ENCODE measurements at places on chromosomes 6 and 20.

GRCh38 chr6:34005901-34006531 is 139.9 kb downstream of the GRM4 start:
- no peak for DNase-seq

DNA sequence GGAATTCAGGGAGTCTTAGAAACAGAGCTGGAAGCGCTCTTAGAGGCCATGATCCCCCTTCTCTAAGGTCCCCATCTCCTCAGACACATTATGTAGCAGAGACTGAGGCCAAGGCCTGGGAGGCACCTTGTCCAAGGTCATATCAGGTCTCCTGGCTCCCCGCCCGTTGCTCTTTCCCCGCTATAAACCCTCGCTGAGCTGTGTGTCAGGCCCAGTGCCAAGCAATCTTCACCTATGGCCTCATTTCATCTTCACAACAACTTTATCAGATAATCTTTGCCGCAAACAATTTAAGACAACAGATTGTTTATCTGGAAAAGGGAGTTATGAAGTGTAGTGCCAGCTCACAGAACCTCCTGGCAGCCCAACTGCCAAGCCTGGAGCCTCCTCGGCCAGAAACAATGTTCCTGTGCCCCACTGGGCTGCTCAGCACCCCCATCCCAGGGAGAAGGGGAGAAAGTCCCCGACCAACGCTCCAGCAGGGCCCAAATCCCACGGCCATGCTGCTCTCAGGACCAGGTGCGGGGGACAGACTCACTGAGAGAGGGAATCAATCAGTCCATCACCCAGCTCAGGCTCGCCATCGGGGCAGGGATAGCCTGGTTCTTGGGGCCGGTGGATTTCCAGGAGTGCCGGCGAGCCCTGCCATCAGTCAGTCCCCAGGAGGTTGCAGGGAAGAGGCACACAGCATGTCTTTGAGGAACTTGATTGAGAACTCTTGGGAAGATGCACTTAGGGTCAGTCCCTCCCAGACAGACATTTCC is 16.9 kb upstream of the FANCE start:
- no peak for DNase-seq

GRCh38 chr20:1887321-1887720 is 7.9 kb upstream of the SIRPA start:
- no peak for DNase-seq

DNA sequence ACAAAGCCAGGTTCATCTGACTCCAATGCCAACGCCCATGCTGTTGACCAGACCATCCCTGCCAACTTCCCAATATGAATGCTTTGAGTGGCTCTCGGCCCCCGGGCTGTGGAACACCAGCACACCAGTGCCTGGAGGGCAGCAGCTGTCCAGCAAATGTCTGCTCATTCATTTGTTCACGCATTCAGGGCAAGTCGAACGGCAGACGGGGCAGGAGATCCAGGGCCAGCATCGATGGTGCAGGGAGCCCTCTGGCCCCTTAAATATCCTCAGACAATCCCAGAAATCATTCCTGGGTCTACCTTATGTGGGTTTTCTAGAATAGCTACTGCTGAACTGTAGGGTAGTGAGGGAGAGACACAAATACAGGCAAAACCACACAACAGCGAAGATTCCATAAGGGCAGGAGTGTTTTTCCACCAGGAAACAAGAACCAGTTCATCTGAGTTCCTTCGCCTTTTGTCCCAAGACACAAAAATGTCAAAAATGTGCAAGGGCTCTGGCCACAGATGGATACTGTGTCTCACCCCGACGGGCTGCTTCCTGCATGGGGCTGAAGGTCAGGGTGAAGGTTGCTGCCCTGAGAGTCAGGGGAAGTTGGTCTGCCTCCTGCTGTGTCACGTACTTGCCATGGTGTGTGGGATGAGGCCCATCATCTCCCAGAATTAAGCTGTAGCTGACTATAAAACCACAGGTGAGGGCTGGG is 15.5 kb downstream of the RIPOR3 start:
- no peak for DNase-seq

- peak; percentile 80 for DNase-seq
These were observed 260.7 kb downstream of the ALDH8A1 start for GRCh38 chr6:134689177-134689576.

DNA sequence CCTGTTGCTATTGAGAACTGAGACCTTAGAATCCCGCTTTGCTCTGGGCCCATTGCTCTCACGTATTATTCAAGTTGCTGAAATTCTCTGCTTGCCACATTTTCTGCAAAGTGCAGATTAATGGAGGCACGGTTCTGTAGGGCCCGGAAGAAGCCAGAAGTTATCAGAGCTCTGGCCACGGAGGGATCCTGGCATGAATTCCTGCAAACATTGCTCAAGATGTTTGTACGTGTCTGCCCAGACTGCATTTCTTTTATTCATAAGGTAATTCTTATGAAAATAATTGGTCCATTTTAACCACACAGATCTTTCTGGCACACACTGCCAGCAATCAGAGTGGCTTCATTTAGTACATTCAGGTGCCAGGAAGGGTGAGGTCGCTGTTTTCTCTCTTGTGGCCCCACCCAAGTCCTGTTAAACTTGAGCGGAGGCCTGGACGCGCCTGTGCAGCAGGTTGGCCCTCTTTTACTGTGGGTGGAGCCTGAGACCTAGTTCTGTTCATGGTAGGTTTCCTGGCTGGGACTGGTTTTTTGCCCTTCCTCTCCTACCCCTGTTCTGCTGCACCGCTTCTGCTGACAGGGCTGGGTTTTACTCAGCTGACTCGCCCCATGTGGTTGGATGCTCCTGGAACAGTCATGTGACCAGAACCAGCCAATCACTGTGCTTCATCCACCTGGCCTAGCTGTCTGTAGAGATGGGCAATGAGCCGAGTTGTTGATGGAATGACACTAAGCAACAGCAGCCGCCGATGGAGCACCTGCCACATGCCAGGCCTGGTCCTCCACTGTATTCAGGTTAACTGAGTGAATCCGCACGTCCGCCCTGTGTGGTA is 230.2 kb downstream of the CDH4 start:
- no peak for DNase-seq

- DNase-seq = no peak
These were observed 105.5 kb downstream of the ASCC3 start for GRCh38 chr6:100775667-100776066.

DNA sequence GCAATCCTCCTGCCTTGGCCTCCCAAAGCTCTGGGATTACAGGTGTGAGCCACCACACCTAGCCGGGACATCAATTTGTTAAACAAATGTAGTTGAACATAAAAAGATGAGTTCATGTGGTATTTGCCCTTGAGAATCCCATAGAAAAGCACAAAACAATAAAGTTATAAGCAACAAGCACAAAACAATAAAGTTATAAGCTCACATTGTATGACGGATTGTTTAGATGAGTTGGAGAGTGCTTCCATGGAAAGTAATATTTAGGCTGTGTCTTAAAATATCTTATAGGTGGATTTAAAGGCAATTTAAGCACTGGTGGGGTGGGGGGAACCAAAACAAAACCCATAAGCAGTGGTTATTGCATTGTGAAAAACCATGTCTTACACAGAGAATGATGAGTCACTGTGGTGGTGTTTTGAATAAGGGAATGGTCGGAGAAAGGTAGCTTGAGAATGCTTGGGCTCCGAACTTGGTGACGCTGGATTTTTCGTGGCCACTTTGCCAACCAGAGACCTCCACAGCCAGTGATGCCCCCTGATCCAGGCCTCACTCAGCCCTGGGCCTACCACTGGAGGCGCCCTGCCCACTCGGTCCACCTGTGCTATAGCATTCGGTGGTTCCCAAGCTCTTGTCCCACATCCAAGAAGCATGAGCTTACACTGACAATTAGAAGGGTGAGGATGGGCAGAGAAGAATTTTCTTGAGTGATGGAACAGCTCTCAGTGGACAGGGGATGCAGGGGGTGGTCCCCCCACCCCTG is 256.0 kb downstream of the CDKAL1 start:
- no peak for DNase-seq

DNA sequence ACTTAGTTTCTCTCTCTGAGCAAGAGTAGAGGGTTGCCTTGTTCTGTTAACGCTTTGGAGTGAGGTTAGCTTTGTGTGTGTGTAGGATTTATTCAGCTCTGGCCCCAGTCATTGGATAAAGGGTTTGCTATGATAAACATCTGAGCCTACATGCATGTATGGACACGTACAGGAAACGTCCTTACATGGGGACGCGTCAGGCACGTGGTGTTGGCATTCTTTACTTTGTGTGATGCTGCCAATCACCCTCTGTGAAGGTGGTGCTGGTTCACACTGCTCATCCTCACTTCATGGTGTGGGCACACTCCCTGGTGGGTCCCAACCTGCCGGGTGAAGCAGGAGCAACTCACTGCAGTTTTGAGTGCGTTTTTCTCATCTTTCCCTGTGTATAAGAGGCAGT is 53.4 kb upstream of the CD93 start:
- DNase-seq = no peak

GRCh38 chr6:142570221-142570671 is 268.4 kb downstream of the ADGRG6 start:
- DNase-seq = no peak

- no peak for DNase-seq
These were observed 33.5 kb upstream of the SYNCRIP start for GRCh38 chr6:85676086-85676729.

- DNase-seq = no peak
These were observed 375.0 kb downstream of the CDC5L start for GRCh38 chr6:44762496-44762895.

DNA sequence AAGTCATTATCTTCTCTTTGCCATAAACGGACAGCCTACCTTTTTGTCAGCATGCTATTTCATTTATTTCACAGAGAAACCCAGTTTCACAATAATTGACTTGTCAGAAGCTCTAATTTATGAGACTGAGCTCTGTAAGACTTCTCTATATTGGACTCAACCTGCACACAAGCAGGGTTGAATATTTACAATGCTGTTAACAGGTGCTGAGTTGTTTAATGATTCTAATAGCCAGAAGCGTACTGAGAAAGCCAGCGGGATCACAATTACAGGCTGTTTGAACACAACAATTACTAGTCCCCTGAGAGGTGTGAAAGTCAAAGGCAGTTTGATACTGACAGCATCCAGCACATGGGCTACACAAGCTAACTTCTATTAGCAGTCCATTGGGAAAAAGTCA is 128.2 kb upstream of the SIM1 start:
- DNase-seq = no peak

DNA sequence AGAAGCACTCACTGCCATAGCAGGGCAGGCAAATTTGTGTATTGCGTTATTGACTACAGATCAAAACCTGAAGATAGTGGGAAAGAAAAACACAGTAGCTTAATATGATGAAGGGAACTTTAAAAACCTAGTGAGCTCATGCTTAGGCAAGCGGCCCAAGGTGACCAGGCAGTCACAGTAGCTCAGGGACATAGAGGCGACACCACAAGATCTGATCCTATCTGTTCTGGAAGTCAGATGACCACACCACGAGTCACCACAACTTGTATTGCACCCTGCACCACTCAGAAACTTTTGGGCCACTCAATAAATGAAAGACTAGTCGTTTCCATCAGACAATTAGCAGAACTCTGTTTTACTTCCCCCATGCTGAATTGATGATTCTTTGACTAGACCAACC is 4.9 kb downstream of the CLIC5 start:
- no peak for DNase-seq

- no peak for DNase-seq
These were observed 2177.4 kb upstream of the DEFB115 start for GRCh38 chr20:29079769-29080690.

- DNase-seq = no peak
These were observed 56.8 kb downstream of the MDGA1 start for GRCh38 chr6:37640786-37641395.

DNA sequence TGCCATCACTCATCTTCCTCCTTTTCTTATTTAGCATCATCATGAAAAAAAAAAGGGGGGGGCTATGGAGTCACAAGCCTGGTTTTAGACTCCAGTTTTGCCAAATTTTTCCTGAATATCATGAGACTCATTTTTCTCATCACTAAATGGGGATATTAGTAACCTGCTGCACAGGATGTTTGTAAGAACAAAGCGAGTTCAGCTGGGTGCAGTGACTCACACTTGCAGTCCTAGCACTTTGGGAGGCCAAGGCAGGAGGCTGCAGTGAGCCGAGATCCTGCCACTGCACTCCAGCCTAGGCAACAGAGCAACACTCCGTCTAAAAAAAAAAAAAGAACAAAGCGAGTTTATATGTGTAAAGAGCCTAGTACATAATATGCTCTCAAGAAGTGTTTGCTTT is 82.8 kb downstream of the TFAP2A start:
- DNase-seq = no peak

DNA sequence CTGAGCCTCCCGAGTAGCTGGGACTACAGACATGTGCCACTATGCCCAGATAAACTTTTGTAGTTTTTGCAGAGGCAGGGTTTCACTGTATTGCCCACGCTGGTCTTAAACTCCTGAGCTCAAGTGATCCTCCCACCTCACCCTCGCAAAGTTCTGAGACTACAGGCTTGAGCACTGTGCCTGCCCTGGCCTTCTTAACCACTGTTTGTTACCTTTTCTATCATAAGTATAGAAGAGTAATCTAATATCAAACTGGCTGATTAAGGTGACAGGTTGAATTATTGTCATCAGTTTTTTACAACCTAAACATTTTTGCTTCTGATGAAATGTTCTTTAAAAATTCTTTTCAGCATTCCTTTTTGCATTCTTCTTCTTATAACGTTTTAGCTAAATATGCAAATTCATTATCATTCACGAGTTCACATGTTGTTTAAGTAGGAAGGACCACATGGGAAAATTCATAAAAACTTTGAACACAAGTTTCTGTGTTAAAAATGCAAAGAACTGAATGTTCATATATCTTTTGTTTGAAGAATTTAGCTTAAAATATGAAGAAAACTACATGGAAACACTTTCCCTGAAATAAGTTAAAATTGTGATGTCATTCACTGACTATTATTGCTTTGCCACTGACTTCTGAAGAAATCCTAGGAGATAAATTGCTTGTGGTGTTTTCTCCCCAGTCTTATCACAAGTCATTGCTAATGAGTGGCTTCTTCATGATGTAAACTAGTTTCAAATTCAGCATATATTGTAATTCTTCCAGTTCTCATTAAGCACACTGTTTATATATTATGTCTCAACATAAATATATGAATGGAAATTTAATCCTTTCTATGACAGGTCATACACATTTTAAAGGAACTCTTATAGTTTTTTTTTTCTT is 106.7 kb downstream of the ADGRB3 start:
- DNase-seq = no peak

- no peak for DNase-seq
These were observed 8.4 kb upstream of the ZSWIM1 start for GRCh38 chr20:45872626-45873025.

DNA sequence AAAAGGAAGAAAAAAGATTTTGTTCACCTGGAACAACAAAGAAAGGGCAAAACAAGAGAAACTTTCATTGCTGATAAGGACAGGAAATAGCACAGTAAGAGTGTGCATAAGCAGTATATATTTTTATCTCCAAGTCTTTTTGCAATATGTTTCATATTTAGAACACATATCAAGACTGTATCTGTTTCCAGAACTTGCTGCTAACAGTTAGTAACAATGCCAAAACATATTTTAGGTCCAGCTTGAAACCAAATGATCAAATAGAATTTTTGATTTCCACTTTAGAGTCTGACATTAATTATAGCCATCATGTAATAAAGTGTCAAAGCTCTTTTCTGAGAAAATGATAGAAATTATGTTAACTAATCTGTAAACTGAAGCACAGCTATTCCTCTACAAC is 143.5 kb upstream of the SUPT3H start:
- no peak for DNase-seq

- no peak for DNase-seq
These were observed 34.0 kb upstream of the MMS22L start for GRCh38 chr6:97316978-97317377.

Data from head of caudate nucleus (tissue), 42 donors.